ENCODE measurements at places on chromosomes 7 and 10.

- no peak for DNase-seq
Measured at GRCh38 chr7:139095194-139095659, 14.3 kb downstream of the ZC3HAV1 start.

GRCh38 chr7:30170476-30171205 lies 35.9 kb downstream of the MTURN start:
- no peak for DNase-seq

DNA sequence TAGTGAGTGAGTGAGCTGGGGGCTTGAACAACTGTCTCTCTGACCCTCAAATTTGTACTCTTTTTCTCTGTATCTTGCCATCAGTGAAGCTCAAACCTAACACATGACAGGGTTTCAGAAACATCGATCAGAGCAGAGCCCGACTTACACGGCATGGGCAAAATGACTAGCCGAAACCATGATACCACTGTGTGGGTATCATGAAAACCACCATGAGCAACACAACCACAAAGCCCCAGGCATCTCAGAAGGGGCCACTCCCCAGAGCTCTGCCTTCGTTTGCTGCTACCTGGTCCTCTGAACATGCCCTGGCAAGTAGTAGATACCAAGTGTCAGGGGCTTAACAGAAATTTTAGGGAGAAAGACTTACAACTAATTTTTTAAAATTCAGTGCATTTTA lies 308.5 kb downstream of the WDR11 start:
- no peak for DNase-seq

GRCh38 chr10:49644035-49644646 lies 30.3 kb downstream of the CHAT start:
- DNase-seq = no peak

GRCh38 chr7:111711426-111712065 lies 149.3 kb upstream of the IMMP2L start:
- no peak for DNase-seq

GRCh38 chr7:90726623-90727022 lies 130.5 kb downstream of the CDK14 start:
- DNase-seq = no peak

- DNase-seq = no peak
Measured at GRCh38 chr10:43817368-43817767, 168.7 kb upstream of the ZNF32 start.

DNA sequence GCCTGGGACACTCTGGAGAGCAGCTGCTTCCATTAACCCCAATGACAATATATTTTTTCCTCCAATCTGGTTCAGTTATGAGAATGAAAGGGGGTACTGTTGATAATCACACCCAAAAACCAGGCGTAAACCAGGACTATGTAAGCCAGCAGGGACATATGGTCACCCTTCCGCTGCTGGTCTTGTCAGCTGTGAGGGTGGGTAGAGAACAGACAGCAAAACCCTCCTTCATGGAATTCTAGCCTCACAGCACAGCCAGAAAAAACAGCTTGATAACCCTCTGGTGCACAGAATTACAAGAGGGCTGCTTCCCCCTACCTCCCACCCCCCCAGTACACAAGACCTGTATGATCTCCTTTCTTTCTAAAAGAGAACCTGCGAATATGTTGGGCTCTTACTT lies 368.8 kb upstream of the ZMIZ1 start:
- DNase-seq = no peak

DNA sequence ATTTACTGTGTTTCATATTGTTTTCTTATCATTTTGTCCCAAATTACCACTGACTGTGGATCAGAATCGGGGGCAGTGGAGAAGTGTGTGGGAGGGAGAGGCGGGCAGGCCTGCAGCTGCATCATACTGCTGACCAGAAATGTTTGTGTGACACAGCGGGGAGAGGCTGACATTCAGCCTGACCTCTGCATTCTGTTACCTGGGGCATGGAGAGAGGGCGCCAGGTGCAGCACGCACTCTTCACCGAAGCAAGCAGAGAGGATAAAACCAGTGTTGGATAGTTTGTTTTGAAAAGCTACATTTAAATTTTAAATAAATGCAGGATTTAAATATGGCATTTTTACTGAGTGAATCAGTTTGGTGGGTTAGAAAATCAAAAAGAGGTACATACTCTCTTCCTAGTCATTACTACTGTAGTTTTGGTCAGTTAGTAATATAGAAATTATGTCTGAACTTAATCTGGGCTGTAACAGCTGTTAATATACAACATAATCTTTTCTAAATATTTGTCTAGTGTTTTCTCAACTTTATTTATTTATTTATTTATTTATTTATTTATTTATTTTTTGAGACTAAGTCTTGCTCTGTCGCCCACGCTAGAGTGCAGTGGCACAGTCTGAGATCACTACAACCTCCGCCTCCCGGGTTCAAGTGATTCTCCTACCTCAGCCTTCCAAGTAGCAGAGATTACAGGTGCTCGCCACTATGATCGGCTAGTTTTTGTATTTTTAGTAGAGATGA lies 8.8 kb upstream of the STMP1 start:
- no peak for DNase-seq

GRCh38 chr7:28157076-28157745 lies 23.4 kb downstream of the JAZF1 start:
- no peak for DNase-seq

DNA sequence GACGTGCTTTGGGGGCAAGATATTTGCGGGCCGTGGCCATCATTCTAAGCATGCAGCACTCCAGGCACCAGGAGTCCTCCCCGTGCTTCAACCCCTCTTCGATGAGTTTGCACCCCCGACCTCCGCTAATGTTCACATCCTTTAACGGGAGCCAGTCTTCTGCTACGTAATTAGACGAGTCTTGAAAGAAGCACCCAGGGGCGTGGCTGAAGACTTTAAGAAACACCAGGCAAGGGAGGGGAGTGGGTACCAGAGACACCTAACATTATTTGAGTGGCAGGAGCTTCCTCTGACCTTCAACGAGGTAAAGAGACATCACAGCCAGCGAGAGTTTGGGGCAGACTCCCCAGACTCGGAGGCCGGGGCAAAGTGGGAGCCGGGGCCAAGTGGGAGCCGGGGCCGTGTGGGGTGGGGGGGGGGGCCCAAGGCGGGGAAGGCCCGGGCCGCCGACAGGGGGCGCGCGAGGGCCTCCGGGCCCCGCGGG lies 31.1 kb upstream of the TOMM7 start:
- DNase-seq = no peak

DNA sequence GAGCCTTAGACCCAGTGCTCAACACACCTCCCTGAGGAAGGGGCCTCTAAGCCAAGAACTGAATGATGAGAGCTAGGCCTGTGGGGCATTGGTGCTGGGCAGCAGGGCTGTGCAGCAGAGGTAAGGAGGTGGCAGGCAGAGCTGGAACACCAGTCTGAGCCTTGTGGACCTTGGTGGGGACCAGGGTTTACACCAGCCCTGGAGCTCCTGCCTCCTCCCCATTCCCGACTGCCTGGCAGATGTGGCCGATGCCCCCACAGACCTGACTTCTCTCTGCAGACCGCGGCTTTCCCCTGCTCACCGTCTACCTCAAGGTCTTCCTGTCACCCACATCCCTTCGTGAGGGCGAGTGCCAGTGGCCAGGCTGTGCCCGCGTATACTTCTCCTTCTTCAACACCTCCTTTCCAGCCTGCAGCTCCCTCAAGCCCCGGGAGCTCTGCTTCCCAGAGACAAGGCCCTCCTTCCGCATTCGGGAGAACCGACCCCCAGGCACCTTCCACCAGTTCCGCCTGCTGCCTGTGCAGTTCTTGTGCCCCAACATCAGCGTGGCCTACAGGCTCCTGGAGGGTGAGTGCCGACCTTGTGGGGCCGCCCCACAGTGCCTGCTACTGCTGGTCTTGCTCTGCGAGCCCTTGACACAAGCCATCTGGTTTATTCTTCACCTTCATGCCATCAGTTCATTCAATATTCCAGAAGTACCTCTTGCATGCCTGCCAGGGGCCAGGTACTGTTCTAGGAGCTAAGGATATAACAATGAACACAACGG lies 25.4 kb downstream of the RET start:
- DNase-seq = no peak

- DNase-seq = no peak
Measured at GRCh38 chr7:134709197-134709596, 62.5 kb downstream of the BPGM start.

DNA sequence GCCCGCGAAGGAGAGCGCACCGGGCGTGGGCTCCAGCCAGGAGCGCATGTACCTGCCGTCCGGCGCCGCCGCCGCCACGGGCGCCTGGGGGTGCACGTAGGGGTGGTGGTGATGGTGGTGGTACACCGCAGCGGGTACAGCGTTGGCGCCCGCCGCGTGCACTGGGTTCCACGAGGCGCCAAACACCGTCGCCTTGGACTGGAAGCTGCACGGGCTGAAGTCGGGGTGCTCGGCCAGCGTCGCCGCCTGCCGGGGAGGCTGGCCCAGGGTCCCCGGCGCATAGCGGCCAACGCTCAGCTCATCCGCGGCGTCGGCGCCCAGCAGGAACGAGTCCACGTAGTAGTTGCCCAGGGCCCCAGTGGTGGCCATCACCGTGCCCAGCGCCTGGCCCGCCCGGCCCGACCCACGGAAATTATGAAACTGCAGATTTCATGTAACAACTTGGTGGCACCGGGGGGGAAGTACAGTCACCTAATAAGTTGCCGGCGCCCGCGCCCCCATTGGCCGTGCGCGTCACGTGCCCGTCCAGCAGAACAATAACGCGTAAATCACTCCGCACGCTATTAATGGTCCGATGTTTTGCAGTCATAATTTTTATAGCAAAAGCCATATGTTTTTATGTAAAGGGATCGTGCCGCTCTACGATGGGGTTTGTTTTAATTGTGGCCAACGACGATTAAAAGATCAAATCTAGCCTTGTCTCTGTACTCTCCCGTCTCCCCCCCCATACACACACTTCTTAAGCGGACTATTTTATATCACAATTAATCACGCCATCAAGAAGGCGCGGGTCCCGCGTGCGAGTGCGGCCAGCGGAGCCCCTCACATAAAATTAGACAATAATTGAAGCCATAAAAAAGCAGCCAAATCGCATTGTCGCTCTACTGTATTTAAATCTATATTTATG lies at the start of gene HOXA9:
Gene HOXA9 (minus strand): TSS at position 449 of the 907 bp plus-strand sequence. CDS start 80 bp downstream, at position 369.
- DNase-seq = peak; percentile 96

GRCh38 chr10:6400821-6401465 lies 179.1 kb downstream of the PRKCQ start:
- DNase-seq = no peak

GRCh38 chr10:46317370-46317769 lies 30.6 kb downstream of the ANTXRL start:
- DNase-seq = no peak

- no peak for DNase-seq
Measured at GRCh38 chr10:58981846-58982245, 194.6 kb upstream of the PHYHIPL start.

- DNase-seq = no peak
Measured at GRCh38 chr10:99921948-99922347, 87.8 kb downstream of the DNMBP start.

GRCh38 chr10:121830101-121830500 lies 97.7 kb downstream of the ATE1 start:
- no peak for DNase-seq

- no peak for DNase-seq
Measured at GRCh38 chr7:131908714-131909113, 352.3 kb upstream of the PODXL start.

All from fibroblast of skin of left quadriceps (primary cell).